ENCODE measurements at places on chromosomes 12 and 14. TPM values are rescaled to one million over a fixed set of nuclear protein-coding genes. Genes with fewer than 3 reads are reported as not detected.

TRHDE gene
- total RNA-seq = not detected

COQ6 gene
- total RNA-seq = 16.5 TPM

FAM181A gene
- not detected for total RNA-seq

MORN3 gene
- under 0.01 TPM for total RNA-seq

KRT75 gene
- total RNA-seq = not detected

MSI1 gene
- not detected for total RNA-seq

KRT74 gene
- total RNA-seq = not detected

NEUROD4 gene
- total RNA-seq = not detected

TMEM119 gene
- total RNA-seq = not detected

KRT71 gene
- total RNA-seq = not detected

GNB3 gene
- 0.40 TPM for total RNA-seq

Measured in lung microvascular endothelial cell (primary cell).